ENCODE measurements at places on chromosomes 2 and 18.

GRCh38 chr2:176078541-176079284 lies 5.0 kb downstream of the EVX2 start:
- no peak for DNase-seq

DNA sequence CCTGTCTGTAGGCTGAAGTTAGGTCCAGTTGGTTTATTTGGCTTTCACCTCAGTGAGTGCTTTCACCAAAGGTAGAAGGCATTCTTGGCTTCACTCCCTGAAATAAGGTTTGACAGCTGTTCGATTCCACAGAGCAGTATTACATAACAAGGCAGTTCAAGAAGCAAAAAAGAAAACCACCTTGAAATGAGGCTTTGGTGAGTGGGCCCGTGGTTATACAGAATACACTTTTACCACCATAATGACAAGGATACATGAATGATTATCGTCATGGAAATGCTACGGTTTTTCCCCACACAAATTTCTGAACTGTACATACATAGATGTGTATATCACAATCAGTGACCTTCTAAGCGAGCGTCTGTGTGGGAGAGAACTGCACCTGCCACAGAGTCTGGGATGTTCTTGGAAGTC lies 80.0 kb upstream of the CHRNA1 start:
- DNase-seq = no peak

DNA sequence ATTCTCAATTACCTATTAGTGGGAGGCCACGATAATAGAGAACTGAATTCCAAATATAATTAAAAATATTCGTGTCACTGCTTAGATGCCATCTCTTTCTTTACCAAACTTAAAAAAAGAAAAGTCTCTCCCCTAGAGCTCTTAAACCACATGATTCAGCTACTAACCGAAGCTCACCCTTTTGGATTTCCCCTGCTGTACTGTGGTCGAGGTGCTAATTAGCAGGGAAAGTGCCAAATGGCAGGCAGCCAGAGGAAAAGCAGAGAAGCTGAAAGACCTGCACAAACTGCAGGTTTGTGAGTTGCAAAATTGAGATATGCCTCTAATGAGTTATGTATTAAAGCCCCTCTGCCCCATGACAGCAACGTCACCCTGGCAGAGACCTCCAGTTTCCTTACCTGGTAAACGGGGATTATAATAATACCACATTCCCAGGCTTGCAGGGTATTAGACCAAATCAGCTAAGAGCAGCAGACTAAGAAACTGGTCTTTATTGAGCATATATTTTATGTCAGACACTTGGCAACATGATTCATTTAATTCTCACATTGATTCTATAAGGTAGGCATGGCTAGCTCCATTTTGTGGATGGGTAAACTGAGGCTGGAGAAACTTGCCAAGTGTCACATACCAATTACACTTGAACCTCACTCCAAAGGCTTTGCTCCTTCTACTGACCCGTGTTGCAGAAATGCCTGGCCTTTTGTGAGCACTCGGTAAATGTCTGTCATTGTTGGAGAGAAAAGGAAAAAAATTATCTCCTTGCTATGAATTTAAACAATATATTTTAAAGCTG lies 259.7 kb downstream of the LPIN1 start:
- DNase-seq = peak; percentile 39

DNA sequence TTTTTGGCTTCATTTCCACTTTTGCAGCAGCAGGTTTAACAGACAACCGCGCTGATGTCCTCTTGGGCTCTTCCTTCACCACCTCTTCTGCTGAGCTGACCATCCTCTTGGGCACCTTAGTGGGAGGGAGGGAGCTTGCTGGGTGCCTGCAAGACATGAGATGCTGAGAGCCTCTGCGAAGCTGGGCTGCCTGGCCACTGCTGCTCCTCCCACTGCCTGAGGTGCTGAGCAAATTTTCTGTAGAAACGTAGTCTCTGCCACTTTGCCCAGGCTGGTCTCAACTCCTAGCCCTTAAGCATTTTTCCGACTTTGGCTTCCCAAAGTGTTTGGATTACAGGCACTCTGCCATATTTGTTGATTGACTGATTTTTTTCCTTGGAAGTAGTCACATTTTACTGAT lies 422.2 kb upstream of the MC4R start:
- no peak for DNase-seq

DNA sequence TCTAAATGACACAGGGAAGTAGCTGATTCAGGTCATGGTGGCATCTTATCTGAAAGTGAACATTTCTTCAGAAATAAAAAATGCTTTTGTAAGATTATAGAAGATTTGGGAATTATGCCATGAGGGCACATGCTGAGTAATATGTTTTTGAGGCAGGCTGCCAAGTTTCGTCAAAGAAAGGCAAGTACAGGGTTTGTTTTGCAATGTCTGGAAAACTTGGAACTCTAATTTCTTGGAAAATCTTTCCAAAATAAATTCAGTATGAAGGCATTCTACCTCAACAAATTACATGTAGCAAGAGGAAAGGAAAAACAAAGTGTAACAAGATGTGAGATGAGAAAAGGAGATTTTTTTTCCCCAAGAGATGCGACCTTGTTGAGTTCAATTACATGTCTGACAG lies 167.7 kb downstream of the PLCL1 start:
- no peak for DNase-seq

DNA sequence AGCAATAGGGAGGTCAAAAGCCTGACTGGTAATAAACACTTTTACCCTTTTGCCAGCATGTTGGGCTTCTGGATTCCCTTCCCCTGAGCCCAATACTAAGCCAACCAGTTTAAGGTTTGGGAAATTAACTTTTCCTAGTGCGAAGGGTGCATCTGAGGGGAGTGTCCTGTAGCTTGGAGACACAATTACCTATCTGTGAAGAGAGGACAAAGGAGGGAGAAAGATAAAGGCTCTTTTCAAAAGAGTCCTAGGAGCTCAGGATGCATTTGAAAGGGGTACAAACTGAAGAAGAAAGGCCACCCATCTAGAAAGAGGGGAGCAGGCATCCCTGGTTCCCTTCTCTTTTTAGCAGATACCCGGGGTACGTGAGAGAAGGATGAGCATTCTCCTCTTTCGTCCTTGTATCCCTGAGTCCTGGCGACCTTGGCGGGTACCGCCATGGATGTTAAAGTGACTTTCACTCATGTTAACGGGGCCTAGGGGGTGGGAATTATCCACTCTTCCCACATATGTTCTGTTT lies 25.1 kb downstream of the C18orf54 start:
- no peak for DNase-seq

GRCh38 chr18:36564841-36565240 lies 264.0 kb downstream of the TPGS2 start:
- no peak for DNase-seq

GRCh38 chr2:74041182-74041581 lies 56.5 kb downstream of the TET3 start:
- DNase-seq = no peak

- DNase-seq = no peak
Measured at GRCh38 chr18:51236225-51236624, 38.7 kb upstream of the MEX3C start.

GRCh38 chr18:6576718-6577375 lies 152.7 kb upstream of the ARHGAP28 start:
- DNase-seq = no peak

- DNase-seq = no peak
Measured at GRCh38 chr2:45418532-45418931, 192.5 kb downstream of the SRBD1 start.

GRCh38 chr2:226725126-226725860 lies 74.3 kb downstream of the IRS1 start:
- no peak for DNase-seq

GRCh38 chr18:55500316-55501086 lies 87.5 kb downstream of the TCF4 start:
- DNase-seq = no peak

DNA sequence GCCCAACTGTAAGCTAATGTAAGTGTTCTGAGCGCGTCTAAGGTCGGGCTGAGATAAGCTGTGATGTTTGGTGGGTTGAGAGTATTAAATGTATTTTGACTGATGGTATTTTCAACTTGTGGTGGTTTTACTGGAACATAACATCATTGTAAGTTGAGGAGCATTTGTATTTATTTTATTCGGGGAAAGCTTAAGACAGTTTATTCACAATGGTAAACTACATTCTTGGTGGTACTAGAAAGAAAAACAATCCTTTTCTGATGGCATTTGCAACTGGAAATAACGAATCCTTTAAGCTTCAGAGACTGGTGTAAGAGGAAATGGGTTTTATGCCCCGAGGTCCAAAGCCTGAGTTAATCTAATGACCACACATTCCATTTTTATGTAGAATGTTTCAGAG lies 283.3 kb upstream of the NETO1 start:
- DNase-seq = no peak

DNA sequence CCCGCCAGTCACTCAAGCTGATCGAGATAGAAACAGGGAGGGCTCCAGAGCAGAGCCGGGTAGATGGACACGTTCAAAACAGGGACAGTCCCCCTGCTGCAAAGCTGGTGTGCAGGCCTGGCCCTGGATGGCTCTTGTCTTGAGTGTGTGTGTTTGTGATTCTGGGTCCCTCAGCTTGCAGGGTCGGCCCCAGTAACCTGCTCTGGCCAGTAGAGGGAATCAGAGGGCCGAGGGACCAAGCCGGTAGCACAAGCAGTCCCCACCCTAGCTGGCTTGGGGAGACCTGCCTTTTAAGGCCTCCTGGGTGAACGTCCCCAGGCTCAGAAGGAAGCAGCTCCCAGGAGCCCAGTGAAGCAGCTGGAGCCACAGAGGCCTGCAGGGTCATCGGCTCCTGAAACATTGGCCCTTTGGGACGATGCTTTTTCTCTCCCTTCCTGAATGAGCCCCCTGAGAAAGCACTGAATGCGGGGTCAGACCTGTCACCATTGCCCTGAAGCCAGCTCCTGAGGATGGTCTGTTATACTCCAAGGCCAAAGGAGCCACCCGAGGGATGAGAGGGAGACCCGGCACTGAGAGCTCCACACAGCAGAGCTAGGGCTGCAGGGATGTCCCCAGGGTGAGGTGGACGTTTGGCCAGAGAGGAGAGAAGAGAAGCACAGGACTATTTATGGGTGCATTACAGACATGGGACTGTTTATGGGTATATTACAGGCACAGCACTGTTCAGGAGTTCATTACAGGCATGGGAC lies 15.4 kb upstream of the MLPH start:
- DNase-seq = no peak

- DNase-seq = no peak
Measured at GRCh38 chr2:25044011-25044410, 2.1 kb downstream of the EFR3B start.

- no peak for DNase-seq
Measured at GRCh38 chr2:14743861-14744260, 111.3 kb downstream of the LRATD1 start.

DNA sequence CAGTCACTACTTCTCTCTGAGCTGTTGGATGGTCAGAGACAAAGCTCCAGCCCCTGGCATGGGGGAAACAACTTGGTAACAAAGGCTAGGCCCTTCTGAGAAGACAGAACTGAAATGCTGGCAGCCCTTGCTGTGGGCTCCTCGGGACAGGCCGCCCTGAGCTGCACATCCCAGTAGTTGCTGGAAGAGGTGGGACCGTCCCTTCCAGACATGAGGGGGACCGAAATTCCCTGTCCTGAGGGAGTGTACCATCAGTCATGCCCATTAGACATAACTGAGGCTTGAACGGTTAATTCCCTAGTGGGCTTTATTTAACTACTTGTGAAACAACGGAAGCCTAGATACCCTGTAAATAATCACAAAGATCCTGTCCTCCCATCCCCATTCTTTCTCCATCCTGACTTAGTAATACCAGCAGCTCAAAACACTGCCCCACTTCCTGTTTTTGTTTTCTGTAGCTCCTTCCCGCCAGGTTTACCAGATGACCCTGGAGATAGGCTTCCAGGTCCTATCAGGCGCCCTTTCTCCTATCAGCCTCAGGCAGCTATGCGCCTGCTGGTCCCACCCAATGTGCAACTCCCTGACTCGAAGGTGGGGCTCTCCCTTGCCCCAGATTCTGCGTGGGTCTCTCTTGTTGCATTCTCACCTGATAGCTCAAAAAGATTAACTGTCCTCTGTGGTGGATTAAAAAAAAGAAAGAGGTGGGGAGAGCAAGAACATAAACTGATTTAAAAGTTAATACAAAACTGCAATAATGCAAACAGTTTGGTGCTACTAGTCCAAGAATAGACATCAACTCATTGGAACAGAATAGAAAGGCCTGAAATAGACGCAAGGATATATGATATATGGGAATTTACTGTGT lies 37.0 kb upstream of the NT5DC4 start:
- no peak for DNase-seq

- DNase-seq = no peak
Measured at GRCh38 chr2:157181234-157181633, 76.3 kb upstream of the GALNT5 start.

DNA sequence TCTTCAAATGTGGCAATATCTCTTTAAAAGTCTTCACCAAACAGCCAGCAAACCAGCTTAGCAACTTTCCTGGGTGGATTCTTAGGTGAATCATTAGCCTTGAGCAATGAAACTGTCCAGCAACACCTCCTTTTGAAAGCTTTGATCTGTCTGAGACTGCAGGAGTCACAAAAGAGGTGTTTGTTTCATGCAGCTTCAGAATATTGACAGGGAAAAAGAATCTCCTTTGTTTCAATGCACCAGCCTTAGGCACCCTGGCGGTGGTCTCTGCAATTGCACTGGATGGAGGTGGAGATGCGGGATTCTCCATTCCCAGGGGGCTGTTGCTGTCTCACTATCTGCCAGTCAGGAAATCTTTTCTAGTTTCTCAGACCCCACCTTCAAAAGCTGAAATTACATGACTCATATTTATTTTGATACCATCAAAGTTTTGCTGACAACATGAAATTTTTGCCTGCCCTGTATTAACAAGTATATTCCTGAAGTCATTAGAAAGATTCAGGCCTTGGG lies 76.0 kb upstream of the DSG1 start:
- DNase-seq = no peak

DNA sequence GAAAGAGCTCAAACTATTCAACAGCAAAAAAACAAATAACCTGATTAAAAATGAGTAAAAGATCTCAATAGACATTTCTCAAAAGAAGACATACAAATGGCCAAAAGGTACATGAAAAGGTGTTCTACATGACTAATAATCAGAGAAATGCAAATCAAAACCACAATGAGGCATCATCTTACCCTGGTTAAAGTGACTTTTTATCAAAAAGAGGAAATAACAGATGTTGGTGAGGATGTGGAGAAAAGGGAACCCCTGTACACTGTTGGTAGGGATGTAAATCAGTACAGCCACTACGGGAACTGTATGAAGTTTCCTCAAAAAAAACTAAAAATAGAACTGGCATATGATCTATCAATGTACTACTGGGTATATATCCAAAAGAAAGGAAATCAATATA lies 39.8 kb upstream of the TMEM163 start:
- no peak for DNase-seq

DNA sequence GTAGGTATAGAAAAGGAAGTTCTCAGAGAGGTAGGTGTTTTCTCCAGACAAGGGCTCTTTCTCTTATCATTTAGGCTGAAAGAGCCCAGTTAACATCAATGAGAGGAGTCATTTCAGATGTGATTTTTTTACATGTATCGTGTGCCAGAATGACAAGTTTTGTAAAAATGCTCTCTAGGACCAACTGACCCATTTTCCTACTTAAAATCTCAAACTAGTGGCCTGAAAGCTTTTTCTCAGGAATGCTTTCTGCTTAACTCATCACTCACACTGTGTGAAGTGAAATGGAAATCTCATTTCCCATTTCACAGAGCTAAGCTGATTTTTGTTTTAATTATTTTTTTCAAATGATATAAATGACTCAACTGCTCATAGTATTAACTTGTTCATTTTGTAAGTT lies 128.7 kb upstream of the CYP26B1 start:
- no peak for DNase-seq

- no peak for DNase-seq
Measured at GRCh38 chr2:14520385-14520945, 112.1 kb upstream of the LRATD1 start.

- no peak for DNase-seq
Measured at GRCh38 chr2:152054593-152054992, 44.3 kb downstream of the CACNB4 start.

All from effector CD4-positive, alpha-beta T cell (primary cell).